T-helper 2 cell (primary cell): ENCODE measurements at places on chromosomes 1 and 21.

GRCh38 chr21:34166468-34166867 is 93.1 kb downstream of the MRPS6 start:
- DNase-seq, result no peak

DNA sequence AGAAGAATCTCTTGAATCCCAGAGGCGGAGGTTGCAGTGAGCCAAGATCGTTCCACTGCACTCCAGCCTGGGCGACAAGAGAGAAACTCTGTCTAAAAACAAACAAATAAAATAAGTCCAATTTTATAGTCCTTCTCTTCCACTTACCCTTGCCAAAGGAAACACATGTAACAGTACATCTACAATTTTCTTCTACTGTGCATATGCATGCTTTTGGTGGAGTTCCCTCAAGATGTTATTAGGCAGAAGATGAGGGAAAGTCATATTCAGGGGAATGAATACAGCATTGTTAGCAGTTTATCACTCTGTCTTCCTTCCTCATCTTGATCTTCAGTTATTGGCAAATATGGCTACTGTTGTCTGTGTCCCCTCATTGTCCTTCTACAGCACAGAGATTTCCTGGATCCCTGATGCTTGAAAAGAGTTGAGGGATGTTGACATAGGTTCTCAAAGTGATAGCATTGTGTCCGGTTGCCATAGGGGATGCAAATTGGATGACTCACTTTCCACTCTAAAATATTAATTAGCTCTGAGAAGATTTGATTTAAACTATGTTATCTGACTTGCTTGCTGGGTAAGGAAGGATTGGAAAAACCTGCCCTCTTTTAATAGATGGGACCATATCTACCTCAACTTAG is 1173.6 kb downstream of the KCNT2 start:
- no peak for DNase-seq

GRCh38 chr1:238710697-238711096 is 675.7 kb upstream of the CHRM3 start:
- DNase-seq, result no peak

- DNase-seq, result peak; percentile 34
Measured at GRCh38 chr1:38004284-38005108, 818 bp downstream of the FHL3 start.

GRCh38 chr1:201260648-201261311 is 22.5 kb upstream of the PKP1 start:
- no peak for DNase-seq

GRCh38 chr1:179966551-179966950 is 11.9 kb downstream of the CEP350 start:
- no peak for DNase-seq

DNA sequence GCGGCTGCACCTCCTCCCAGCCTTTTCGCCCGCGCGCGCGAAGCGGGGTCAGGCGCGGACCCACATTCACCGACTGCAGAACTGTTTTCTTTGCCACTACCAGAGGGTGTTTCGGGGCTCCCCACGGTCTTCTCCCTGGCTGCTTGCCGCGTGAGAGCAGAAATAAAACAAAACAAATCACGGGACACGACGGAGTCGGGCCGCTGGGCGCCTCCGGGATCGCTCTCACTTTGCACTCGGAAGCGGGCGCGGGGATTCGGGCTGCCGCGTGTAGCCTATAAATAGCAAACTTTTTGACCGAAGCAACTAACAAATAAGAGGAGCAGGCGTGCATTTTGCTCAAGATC is 412.3 kb upstream of the ESRRG start:
- DNase-seq, result no peak
